ENCODE measurements at places on chromosomes 7 and 10.
A peak's percentile ranks its signal among the peaks of the same experiment; 100 is the strongest.

DNA sequence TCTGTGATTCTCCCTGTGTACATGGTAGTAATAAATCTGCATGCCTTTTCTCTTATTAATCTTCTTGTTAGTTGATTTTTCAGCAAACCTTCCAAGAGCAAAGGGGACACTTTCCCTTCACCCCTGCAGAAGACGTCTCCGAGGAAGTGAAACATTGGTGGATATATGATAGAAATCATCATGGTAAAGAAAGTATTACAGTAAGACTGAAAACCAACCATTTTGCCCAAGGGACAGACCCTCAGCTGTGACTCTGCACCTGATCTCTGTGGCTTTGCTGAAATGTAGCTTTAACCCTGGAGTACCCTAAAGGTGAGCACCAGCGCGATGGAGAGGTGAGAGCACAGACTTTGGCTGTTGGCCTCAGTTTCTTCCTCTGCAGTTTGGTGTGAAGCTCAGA lies 32.8 kb upstream of the MYO3A start:
- DNase-seq = no peak

DNA sequence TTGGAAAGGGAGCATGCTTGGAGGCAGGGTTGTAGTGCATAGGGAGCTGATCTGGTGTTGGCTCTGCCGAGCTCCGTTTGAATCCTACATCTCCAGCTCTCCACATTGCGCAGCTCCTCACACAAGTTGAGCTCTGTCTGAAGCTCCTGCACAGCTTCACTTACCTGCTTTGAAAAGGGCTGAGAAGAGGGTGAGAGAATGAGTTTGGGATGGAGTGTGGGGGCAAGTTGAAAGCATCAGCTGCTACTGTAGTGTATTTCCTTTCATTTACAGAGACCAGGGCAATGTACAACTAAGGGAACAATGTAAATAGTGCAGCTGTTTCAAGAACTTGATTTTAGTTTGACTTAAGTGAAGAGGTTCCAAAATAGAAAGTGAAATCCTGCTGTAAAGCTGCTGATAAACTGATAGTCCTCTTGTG lies 88.5 kb downstream of the VTI1A start:
- no peak for DNase-seq

DNA sequence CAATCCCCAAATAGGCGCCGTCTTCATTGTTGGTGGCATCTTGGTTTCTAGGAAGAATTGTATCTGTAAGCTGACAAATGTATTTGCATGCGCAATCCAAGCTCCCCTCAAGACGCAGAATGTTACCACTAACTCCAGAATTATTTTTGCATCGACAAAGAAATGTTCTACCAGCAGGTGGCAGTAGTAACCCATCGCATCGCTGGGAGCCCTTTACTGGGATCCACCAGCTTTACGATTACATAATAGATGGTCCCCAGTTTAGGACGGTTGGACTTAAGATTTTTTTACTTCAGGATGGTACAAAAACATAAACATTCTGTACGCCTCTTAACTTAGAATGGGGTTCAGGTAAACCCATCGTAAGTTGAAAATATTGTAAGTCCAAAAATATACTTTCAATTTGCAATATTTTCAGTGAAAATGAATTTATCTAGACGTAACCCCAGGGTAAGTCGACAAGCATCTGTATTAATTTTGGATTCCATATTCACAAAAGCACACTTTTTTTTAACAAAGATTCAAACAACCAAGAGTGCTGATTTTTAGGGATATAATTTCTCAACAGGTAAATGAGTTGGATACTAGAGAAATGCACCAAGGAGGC lies 114.0 kb upstream of the COBL start:
- DNase-seq = peak; percentile 27

- DNase-seq = peak; percentile 41
Observed at GRCh38 chr10:14146501-14146900, 184.2 kb downstream of the FRMD4A start.

- DNase-seq = no peak
Observed at GRCh38 chr7:29483219-29484104, 80.2 kb upstream of the PRR15 start.

DNA sequence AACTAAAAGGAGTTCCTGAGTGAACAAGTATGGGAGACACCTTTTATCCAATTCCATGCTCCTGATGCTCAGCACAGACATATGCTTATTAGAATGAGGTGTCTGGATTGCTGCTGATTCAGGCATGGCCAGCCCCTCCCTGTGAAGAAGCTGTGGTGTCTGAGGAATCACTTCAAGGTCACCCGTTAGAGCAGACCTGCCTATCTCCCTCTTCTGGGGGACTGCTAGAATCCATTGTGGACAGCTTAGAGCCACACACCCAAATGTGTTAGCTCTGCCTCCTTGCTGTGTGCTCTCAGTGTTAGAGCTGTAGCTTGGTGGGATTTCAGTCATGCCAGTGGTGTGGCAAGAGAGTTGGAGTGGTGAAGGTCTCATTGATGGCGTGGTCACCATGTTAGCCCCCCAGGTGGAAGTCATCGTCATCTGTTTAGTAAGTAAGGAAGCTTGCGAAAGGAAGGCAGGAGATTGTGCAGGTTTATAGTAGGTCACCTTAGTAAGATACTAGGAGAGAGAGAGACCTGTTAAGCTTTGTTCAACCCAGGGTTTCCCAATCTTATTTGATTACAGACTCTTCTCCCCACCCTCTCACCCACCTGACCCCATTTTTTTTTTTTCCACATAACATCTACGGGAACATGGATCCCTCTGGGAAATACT lies 12.8 kb downstream of the PRXL2A start:
- DNase-seq = no peak

DNA sequence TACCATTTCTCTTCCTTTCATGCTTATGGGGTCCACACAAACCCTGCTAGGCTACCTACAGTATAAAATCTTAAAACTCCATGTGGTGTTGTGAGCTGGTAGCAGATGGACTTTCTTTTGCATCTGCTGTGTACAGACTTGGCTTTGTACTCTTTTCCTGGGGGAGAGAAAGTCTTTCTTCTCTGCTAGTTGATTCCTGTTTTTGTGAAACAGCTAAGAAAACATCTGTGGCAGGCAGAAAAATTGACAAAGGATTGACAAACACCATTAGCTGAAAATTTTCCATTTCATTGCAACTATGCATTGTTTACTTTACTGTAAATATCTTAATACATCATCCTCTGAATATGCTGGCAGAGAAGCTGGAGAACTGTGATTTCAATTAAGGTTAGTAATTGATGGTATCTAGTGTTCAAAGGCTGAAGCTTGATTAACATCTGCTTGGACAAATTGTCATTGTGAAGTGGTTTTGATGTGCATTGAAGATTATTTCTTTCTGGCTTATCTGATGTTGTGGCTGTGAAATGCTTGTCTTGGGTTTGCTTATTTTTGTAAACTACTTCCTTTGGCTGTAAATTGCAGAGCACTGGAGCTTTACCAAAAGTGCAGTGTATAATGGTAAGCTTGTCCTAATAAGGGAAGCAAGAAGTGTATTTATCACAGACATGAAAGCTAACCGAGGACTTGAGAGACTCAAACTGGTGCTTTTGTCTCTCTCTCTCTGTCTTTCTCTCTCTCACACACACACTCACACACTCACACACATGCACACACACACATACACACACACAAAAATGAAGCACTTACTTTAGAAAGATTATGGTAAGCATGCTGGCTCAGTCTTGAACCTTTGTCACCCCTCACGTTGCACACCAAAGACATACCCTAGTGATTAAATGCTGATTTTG lies at the start of gene FOXP2:
Gene FOXP2, plus strand, starts transcription at position 660 of the 908 bp plus-strand sequence. CDS start 11,697 bp downstream, outside the sequence.
- DNase-seq = peak; percentile 56

DNA sequence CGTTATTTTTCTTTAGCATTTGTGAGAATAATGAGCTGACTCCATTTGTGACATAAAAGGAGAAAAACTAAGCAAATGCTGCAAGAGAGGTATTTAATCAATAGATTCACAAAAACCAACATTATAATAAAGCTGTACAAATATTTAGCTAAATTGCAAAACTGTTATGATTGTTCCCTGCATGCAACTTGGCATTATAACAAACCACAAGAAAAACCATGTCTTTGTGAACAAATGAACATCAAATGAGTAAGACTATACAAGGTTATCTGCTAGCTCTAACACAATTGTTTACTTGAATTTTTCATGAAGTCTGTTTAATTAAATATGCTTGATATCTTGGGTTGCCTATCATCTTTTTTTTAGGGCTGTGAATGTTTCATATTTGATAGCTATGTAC lies 50.8 kb upstream of the PPP1R9A start:
- no peak for DNase-seq

GRCh38 chr7:44541028-44541869 lies at the start of gene NPC1L1:
TSS of gene NPC1L1 (minus strand) at chr7:44541330. CDS start at chr7:44541259, 71 bp downstream.
- no peak for DNase-seq

DNA sequence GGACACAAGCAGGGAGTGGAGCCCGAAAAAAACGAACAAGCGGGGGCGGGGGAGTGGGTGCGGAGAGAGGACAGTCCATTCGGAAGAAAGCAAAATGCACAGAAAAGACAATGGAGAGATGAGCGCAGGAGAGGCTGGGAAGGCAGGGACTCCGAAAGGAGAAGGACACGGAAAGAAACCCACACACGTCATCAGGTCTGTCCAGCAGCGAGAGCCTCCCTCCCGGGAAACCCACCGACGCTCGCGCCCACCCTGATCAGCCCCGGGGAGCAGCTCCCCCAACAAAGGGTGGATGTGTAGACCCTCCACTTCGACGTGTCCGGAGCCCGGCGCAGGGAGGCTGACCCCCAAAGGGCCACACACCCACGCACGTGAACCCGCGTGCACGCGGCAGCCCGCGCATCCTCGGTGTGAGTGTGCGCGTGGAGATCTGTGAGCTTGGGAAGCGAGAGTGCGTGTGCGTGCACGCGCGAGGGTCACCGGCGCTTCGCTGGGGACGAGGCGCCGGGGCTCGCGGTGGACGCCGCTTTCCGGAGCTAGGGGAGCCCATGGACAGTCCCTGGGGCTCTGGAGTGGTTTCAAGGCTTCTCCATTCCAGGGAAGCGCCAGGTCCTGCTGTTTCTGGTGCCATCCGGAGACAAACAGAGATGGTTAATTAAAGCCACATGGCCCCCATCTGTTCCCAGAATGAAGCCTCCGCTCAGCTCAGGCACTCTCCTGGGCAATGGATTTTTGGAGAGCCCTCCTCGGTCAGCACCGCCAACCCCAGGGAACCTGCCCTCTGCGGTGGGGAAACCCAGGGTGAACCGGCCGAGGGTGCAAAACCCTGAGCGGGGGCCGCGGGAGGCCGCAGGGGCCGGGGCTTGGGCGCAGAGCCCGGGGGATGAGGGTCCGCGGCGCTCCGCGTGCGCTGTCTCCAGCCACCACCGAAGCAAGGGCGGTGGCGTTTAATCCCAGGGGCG lies 916 bp downstream of the LAMB1 start:
- peak; percentile 83 for DNase-seq

GRCh38 chr7:152076324-152076821 lies 50.9 kb downstream of the GALNT11 start:
- no peak for DNase-seq

DNA sequence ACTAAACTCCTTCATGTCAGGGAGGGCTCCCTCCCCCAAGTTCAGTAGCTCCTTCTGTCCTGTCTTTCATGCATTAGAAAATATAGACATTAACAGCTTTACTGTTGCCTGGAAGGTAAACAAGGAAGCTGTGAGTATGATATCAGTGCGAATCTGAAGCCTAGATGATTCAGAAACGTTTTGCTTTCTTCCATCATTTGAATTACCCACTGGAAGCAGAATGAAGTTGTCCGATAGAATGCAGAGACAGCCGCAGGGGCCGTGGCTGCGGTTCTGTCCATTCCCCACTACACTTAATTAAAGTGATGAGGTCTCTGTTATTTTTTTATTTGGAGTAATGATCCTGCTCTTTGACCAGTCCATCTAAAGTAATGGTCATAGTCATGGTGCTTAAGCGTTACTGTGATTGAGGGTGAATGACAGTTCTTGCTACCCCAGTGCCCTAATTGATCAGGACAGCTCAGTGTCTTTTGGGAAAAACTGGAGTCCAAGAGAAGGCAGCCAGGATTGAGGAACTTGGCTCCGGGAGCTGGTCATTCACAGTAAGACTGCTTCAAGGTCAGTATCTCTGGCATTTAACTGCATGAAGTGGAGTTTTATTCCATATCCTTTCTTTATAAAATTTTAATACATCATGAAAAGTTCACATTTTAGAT lies 69.9 kb downstream of the PTPRE start:
- DNase-seq = no peak

GRCh38 chr10:119221201-119221600 lies 13.8 kb downstream of the GRK5 start:
- no peak for DNase-seq

GRCh38 chr7:137818036-137818435 lies 28.7 kb downstream of the DGKI start:
- DNase-seq = peak; percentile 77

- DNase-seq = peak; percentile 88
Observed at GRCh38 chr10:101014230-101014884, 14.7 kb downstream of the LZTS2 start.

DNA sequence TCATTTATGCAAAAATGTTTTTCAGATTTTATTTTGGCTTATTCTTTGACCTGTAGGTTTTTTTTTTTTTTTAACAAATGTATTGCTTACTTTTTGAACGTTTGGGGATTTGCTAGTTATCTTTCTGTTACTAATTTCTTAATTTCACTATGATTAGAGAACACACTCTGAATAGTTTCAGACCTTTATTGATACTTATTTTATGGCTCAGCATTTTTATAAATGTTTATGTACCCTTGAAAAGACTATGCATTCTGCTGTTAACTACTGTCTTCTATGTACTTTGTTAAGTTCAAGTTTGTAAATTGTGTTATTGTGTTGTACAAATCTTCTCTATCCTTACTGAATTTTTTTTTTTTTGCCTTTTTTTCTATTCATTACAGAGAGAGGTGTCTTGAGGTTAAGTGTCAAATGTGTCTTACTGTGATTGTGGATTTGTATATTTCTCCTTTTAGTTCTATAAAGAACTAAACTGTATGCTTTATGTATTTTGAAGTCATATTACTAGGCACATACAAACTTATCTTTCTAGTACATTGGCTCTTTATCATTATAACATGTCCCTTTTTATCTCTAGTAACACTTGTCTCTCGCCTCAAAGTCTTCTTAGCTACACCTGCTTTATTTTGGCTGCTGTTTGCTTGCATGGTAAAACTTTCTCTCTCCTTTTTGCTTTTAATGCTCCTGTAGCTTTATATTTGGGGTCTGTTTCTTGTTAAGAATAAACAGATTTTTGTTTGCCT lies 8.1 kb downstream of the MKLN1 start:
- no peak for DNase-seq

GRCh38 chr7:6650086-6650485 lies 13.0 kb downstream of the ZNF316 start:
- no peak for DNase-seq

GRCh38 chr7:49630513-49630912 lies 142.9 kb upstream of the VWC2 start:
- DNase-seq = no peak

GRCh38 chr10:121558238-121558637 lies 40.0 kb downstream of the FGFR2 start:
- DNase-seq = no peak

DNA sequence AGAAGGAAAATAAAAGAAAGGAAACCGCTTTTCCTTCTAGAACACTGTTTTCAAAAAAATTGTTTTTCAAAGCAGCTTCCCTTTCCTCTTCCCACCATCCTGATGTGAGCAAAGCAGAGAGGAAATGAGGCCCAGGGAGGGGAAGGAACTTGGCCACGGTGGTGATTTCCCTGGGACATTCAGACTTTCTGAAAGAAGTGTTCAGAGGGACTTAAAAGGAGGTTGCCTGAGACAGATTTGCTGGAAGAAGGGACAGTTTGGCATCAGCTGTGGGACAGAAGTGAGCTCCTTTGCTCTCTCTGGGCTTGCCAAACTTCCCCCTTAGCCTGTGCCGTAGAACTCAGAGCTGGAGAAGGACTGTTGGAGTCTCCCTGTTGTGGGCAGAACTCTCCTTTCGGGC lies 30.3 kb downstream of the ADCYAP1R1 start:
- DNase-seq = no peak

GRCh38 chr7:102407910-102408309 lies 11.7 kb downstream of the PRKRIP1 start:
- no peak for DNase-seq
